ENCODE measurements at places on chromosomes 16 and 17.

- DNase-seq = no peak
These were observed 208.9 kb downstream of the SHISA9 start for GRCh38 chr16:13110124-13110796.

- no peak for DNase-seq
These were observed 75.7 kb downstream of the SEC14L1 start for GRCh38 chr17:77216486-77216885.

DNA sequence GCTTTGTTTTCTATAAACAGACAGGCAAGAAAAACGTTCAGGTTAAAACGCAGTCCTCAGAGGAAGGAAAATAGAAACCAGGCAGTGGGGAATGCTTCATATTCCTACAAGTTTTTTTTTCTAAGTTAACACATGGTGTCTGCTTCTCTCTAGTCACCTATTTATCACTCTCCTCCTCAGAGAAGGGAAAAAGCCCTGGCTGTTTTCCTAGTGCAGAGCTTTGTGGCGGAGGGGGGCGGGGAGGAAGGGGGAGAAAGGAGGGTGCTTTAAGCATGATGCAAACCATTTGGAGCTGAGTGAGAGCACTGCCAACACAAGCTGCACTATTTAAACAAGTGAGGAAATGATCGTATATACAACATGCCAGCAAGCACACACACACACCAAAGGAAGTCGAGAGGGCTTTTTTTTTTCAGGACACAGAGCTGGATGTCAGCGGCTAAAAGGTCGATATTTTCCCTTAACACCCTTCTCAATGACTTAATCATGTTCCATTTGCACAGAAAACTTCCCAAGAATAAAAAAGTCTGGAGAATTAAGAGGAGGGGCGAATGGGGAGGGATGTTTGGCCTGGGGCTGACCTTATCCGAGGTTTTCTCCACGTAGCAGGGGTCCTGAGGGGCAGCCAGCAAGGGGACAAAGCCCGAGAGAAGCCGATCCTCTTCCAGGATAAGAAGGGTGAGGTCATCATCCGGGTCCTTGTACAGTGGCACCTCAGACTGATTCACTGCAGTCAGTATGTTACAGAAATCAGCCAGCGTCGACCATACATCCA is 117.4 kb downstream of the HIC1 start:
- DNase-seq = no peak

DNA sequence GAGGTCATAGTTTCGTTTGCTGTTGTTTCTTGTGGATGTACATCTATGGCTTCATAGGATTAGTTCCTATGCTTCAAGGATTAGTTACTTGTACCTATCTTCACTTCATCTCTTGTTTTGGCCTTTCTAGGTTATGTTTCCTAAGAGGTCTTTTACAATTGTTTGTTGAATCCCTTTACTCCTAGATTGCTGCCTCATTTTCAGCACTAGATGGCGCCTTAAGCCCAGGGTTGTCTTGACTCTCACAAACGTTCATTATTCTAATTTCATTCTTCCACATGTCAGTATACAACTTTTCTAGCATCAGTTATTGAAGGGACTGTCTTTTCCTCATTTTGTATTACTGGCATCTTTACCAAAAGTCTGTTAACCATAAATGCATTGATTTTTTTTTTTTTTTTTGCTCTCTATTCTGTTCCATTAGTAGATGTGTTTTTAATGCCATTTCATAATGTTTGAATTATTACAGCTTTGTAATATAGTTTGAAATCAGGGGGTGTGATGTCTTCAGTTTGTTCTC is 45.0 kb upstream of the NACA2 start:
- no peak for DNase-seq

- no peak for DNase-seq
These were observed 7.5 kb downstream of the NPTX1 start for GRCh38 chr17:80468781-80469493.

- DNase-seq = no peak
These were observed 29.8 kb downstream of the COX4I1 start for GRCh38 chr16:85829171-85829719.
